ENCODE measurements at places on chromosomes 3 and 15.
A peak's percentile ranks its signal among the peaks of the same experiment; 100 is the strongest.

- DNase-seq, result no peak
Observed at GRCh38 chr3:122394173-122394572, 10.2 kb downstream of the FAM162A start.

- DNase-seq, result no peak
Observed at GRCh38 chr3:44411031-44411645, 66.3 kb downstream of the ZNF445 start.

DNA sequence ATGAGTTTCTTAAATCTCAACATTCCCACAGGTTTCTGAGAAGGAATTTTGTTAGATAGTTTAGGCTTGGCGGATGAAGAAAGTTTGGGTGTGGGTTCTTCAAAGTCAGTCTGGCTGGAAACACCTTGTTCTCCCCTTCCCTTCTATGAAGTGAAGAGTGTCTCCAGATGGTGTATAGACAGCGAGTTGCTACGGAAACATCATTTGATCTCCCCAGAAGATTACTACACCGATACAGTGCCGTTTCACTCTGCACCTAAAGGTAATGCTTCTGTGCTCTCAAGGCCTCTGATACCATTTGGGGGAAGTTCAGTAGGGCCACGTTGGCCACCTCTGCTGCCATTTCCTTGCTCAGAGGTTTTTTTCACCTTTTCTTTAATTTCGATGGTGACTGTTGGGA is 20.6 kb downstream of the DLEC1 start:
- no peak for DNase-seq

DNA sequence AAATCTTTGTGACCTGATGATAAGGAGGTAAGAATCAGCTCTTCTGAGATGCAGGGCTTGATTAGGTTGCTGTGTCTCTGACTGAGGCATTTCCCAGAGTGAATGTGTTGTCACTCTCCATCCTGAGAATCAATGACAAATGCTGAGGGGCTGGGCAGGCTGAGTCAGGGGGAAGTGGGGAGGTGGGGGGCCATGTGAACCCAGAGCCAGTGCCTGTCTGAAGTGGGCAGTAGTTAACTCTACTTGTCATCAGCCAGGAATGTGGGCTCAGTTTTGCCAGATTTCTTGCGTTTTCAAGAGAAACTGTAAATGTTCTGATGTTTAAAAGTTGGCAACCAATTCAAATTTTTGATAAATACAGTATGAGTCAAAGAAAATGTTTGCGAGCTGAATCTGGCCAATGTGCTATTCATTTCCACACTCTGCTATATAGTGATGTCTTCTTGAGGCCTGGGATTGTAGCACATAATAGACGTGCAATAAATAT is 3.1 kb upstream of the BNC1 start:
- no peak for DNase-seq

- peak; percentile 11 for DNase-seq
Observed at GRCh38 chr15:42581272-42581730, 5.9 kb downstream of the STARD9 start.

GRCh38 chr3:56629451-56629850 is 53.6 kb downstream of the TASOR start:
- no peak for DNase-seq

DNA sequence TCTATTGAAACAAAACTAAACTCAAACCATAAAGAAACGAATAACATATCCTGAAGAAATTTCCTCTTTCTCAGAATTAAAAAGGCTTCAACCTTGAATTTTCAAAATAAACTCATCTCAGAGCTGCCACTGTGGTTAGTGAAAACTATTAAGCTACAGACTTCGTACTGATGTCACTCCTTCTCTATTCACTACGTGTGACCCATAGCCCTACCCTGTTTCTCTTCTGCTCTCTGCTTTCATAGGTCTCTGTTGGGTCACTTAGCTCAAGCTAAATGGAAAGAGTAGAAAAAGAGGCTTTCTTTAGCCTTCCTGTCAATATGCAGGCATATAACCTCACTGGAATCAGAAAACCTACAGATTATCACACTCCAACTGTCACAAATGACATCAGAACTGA is 126.6 kb upstream of the MME start:
- DNase-seq, result no peak

DNA sequence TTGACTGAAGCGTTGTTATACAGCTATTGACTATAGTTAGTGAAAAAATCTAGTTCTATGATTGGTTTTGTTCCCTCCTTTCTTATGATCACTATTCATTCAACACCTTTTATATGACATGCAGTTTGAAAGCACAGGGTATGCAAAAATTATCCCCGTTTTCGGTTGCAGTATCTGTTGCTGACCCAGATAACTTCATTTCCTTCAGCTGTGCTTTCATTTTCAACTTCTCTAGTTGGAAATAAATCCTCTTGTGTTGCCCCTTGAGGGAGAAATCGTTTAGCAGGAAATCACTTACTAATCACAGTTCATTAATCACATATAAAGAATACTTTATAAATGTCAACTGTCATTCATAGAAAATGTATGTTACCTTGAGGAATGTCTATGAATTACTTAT is 55.1 kb downstream of the MBNL1 start:
- no peak for DNase-seq

DNA sequence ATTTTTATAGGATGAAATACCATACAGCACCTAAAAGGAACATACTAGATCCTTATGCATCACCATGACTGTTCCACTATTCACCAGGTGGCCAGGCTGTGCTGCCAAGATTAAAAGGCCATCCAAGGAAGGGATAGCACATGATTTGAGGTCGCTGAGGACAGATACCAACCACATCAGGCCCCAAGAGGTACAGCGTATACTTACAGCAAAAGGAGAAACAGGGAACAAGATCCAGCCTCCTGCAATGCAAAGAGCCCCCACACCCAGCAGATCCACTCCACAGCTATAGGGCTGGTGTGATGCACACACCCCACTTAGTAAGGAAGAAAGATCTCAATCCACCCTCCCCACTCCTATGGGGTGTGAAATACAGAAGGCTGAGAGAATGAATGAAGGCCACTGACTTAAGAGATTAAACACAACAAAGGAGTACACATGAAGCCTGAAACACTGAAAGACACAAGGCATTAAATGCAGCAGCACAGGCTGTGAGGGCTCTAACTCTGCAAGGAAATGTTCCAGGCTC is 32.0 kb upstream of the ZNF445 start:
- no peak for DNase-seq

GRCh38 chr3:47578691-47579632 is at the start of gene CSPG5:
CSPG5 (minus strand) TSS chr3:47578865; CDS start chr3:47578693, 172 bp downstream.
- no peak for DNase-seq

DNA sequence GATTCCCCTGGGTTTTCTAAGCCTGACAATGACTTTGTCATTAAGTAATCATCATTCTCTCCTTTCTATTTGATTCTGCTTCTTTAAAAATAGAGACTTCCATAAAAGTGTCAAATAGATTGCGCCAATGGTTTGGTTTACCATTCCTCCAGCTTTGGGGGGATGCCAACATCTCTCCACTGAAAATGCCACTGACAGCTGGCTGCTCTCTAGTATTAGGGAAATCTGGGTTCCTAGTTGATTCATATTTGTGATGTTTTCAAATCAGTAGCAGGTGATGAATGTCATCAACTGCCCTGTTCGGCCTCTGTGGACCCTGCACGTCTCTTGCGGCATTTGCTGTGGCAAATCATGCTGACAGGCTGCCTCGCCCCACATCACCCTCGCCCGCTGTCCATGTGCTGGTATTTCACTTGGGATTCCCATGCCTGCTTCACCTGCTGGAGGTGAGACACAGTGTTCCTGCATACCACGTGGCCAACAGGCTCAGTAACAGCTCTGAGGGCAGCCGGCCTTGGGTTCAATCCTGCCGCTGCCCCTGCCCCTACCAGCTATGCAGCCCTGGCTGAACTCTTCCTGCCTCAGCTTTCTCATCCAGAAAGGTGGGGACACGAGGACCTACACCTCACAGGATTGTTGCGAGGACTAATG is 28.1 kb downstream of the ZXDC start:
- no peak for DNase-seq

DNA sequence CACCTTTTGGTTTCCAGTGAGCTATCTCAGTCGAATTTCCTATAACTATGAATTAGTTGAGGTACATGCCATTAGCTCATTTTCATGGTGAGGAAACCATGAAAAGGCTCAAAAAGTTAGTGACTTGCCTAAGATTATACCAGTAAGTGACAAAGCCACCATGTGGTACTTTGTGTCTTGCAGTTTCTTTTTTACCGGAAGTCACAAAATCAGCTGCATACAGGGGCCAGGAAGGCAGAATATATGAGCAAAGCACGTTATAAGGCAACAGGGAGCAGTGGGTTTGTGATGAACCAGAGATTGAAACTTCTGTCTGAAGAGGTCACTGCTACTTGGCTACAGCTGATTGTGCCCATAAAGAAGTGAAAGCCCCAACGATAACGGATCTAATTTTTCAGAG is 50.3 kb downstream of the CMTM8 start:
- DNase-seq, result no peak

GRCh38 chr3:69020424-69020823 is 6.9 kb upstream of the EOGT start:
- DNase-seq, result no peak

All from NCI-H2029 treated with DMSO at 0.1 percent for 48 hours (cell line).